Stimulated activated CD8-positive, alpha-beta memory T cell treated with anti-CD3 and anti-CD28 coated beads, Interleukin-7, amount 100 ng/mL, for 1 hour (primary cell): ENCODE measurements at places on chromosomes 1 and 21.

DNA sequence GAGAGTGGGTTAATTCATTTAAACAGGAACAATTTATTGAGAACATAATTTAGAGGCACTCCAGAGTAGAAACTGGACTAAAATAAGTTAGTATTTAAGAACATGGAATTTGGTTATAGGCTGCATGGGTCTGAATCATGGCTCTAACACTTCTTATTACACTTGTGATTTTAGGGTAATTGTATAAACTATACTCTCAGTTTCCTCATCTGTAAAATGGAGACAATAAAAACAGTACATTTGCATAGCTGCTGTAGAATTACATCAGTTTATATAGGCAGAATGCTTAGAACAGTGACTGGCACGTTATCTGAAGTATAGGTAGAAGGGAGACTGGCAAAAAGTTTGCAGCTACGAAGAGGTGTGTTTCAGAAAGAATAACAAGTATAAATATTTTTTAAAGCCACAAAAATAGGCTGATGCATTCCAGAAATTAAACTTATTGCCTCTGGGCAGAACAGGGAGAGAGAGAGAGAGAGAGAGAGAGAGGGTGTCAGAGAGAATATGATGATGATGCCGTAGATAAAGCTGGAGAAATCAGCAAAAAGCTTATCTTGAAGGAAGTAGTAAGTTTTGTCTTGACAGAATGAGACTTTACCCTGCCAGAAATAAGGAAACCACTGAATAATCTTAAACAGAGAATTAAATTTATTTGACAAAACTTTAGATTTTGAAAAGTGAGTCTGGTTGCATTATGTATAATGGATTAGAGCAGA is 8.1 kb upstream of the OR6K3 start:
- no peak for DNase-seq

GRCh38 chr1:43835082-43836021 is 98.2 kb upstream of the ARTN start:
- no peak for DNase-seq

DNA sequence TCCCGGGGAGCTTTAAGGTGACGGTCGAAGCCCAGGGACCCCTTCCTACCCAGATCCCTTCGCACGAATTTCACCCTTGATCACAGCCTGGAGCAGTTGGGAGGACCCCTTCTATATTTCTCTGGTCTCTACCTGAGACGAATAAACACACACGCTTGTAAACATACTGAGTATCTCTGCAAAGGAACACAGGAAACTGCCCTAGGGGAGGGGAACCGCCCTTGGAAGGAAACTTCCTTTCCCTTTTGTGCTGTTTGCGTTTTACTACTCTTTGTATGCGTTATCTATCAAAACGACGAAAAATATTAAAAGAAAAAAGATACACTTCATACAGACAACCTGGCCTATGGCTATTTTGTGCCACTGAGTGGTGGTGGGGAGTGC is 750 bp downstream of the NECAP2 start:
- no peak for DNase-seq

DNA sequence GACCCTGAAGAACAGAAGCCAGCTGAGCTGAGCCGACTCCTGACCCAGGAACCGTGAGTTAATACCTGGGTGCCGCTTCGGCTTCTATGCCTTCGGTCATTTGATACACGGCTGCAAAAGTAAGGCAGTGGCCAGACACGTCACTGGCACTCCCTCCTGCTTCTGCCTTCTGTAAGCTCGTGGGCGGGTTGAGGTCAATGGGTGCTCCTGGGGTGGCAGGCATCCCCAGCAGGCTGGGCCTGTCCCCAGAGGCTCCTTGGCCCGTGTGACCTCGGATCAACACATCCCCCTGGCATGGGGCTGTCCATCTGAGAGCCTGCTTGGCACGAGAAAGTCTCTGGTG is 35.7 kb upstream of the COL6A1 start:
- DNase-seq, result no peak

- DNase-seq, result peak; percentile 65
These were observed 862 bp downstream of the GSTM3 start for GRCh38 chr1:109739738-109740614.

DNA sequence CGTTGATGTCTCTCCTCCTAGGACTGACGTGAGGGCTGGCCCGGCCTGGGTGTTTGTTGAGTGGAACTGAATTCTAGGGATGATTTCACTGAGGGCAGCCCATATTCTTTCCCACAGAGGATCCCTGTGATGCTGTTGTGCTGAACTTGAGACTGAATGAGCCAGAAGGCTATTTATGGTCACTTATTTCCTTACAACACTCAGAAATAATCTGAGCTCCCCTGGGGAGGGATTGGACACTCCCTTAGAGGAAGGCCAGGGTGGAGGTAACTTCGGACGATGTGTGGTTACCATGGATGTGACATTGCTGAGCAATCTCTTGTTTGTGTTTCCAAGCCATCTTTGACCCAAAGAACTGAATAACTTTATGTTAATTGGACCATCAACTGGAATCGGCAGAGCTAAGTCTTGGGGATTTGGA is 5.1 kb upstream of the TMCO4 start:
- DNase-seq, result no peak

DNA sequence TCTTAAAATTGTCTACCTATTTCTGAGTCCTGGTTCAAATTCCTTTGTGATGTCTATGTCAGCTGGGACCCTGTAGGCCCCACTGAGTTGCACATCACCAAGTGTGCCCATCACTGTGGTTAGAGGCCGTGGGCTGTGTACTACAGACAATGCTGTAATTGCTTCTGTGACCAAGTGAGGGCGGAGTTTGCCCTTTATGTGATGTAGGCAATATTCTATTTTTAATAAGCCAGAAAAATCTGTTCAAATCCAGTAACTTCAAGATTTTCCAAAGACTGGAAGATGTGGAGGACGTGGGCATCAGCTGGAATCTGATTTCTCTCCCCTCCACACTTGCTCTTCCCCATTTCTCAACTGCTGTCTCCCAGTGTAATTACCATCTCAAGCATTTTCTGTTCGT is 215.4 kb downstream of the PBX1 start:
- no peak for DNase-seq

DNA sequence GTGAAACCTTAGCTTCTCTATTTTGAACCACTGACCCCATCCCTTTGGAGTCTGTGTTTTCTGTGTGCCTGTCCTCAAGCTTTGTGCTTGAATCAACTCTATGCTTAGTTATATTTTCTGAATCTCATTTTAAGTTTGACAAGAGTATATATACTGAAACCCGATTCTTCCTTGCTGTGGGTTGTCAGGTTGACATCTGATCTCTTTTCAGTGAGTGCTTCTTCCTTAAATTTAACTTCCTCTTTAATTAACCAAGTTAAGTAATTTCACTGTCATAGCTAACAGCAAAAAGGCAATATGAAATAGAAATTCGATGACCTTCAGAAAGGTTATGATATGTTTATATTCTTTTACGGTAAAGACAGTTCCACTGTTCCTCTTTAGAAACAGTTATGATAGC is 69.4 kb downstream of the C1orf21 start:
- no peak for DNase-seq

- no peak for DNase-seq
These were observed 75.7 kb upstream of the KIAA1614 start for GRCh38 chr1:180837020-180837419.

DNA sequence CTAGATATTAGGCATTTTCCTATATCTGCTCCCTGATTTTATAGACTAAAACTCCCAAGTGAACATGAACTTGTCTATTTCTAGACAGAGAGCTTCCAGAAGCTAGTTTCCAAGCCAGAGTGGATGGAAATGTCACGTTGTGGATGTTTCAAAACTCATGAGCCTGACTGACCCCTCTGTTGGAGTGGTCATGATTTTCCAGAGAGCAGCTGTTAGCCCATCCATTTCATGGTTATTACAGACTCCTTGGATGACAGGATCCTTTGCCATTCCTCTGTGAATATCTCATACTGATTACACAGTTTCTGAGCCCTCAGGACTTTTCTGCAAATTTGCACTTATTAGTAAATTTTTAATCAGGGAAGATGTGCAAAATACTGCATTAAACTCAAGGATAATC is 76.8 kb upstream of the ATF3 start:
- no peak for DNase-seq

GRCh38 chr1:11795238-11795890 is 10.4 kb downstream of the MTHFR start:
- no peak for DNase-seq

DNA sequence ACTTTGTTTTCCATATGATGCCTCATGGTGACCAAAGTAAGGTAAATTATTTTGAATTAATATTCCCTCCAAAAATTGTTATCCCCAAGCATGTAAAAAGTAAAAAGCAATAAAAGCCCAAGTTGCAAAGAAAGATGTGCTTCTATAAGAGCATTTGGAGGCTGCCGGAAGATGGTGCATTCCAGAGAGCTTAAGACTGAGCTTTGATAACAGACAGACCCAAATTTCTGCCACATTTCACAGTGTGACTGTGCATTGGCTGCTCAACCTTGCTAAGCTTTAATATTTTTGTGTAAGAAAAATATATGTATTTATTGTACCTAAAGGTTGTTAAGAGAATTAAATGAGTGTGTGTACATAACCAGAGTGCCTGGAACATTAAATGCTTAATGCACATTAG is 67.9 kb downstream of the CYYR1 start:
- DNase-seq, result no peak

- no peak for DNase-seq
These were observed 67.9 kb downstream of the MDM4 start for GRCh38 chr1:204583909-204584632.

- no peak for DNase-seq
These were observed at the start of gene ARHGEF11 for GRCh38 chr1:157045250-157046218. TSS of gene ARHGEF11 (minus strand) at chr1:157045742. CDS start at chr1:157044330, 1,412 bp downstream.

GRCh38 chr1:92094090-92094489 is 13.9 kb downstream of the BTBD8 start:
- no peak for DNase-seq

DNA sequence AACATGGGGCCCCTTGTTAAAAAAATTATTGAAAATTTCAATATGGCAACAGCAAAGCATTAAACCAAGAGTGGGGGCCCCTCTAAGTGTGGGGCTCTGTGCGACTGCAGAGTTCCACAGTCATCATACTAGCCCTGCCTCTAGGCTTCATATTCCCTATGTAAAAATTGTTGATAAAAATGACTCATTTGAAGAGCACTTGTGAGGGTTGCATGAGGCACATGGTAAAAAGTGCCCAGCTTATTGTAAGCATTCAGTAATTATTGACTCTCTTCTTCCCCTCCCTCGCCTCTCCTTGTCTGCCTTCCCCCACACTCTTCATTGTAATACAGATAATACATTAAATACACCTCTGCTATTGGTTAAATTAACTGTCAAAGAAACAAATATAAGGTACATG is 86.7 kb upstream of the PTBP2 start:
- DNase-seq, result no peak

GRCh38 chr1:31587720-31588423 is 11.6 kb downstream of the TINAGL1 start:
- DNase-seq, result peak; percentile 4

GRCh38 chr1:246734866-246735265 is 10.7 kb downstream of the SCCPDH start:
- DNase-seq, result no peak

GRCh38 chr21:43277481-43278351 is 108.9 kb downstream of the CRYAA start:
- DNase-seq, result no peak

DNA sequence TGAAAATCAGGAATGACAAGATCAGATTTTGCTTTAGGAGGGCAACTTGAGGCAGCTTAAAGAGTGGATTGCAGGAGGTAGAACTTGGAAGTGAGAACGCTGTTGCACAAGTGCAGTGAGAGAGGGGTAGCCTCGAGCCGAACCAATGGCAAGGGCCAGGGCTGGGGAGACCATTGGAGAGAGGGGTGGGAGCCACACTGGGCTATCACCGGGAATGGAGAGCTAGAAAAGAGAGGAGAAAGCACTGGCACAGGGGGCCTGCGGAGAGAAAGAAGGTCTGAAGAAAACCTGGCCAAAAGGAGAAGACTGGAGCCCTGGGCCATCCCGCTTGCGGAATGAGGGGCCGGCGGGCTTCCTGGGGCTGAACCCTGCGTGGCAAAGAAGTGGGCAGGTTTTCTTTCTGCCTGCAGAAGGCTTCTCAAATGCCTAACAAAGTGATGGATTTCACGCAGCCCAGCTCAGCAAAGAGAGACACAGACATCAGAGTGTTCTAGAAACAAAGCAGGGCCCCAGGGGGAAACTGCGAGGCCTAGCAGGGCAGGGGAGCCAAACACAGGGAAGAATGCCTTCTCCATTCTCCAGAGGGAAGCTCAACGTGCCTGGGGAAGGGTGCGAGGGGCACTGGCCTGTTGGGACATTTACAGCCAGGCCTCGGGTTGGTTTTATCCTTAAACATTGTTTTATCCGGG is 1.2 kb upstream of the SLC37A1 start:
- DNase-seq, result no peak

DNA sequence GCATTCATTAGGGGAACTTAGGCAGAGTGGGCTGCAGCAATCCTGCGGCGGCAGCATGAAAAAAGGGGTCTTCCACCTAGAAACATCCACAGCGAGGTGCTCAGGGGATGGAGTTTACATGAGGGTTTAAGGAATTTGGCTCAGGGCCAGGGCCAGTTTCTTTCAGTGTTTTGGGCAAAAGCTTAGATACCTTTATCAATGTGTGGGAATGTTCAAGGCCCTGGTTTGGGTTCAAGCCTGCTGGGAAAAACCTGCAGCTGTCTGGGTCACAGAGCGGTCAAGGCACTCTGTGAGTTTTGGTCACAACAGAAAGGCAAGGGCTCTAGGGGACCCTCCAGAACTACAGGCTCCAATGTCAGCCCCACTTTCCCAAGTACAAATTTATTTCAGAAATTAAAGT is 230.3 kb downstream of the DISC1 start:
- DNase-seq, result no peak

GRCh38 chr1:38026592-38027200 is 14.2 kb downstream of the UTP11 start:
- DNase-seq, result no peak

DNA sequence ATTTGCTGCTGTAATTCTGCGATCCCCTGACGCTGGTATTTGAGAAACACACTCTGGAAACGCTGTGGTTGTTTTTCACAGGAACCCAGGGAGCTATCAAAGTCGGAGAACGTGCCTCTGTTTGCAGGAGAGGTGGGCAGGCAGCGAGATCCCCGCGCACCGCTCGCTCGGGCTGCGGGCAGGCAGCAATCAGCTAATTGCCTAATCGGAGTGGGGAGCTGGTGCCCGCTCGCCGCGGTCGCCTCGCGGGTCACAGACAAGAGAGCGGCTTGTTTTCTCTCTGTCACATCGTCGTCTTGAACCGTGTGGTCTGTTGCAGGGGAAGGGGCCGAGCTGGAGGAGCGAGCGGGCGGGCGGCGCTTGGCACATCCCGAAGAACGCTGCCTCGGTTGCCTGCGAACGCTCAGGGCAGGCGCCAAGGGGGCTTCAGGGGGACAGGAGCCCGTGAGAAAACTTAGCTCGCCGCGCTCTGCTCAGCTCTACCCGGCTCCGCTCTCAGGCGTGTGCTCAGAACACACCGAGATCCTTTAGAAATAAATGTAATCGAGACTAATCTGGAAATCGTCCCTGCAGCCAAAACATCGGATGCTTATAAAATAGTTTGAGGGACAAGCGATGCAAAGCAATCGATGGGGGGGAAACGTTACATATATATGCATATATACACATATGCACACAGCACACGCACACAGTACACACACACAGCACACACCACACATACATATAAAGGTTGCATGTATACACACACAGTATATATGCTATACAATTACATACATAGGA is 93.6 kb upstream of the SMYD2 start:
- DNase-seq, result no peak

GRCh38 chr1:174021591-174022079 is 522 bp downstream of the RC3H1 start:
- DNase-seq, result no peak

- peak; percentile 40 for DNase-seq
These were observed 3.7 kb upstream of the FNDC7 start for GRCh38 chr1:108708691-108709660.
